Fibroblast of skin of right biceps (primary cell): ENCODE measurements at places on chromosomes 5 and 9.

GRCh38 chr5:3392306-3392939, 203.2 kb upstream of the IRX1 start:
- DNase-seq, result no peak

DNA sequence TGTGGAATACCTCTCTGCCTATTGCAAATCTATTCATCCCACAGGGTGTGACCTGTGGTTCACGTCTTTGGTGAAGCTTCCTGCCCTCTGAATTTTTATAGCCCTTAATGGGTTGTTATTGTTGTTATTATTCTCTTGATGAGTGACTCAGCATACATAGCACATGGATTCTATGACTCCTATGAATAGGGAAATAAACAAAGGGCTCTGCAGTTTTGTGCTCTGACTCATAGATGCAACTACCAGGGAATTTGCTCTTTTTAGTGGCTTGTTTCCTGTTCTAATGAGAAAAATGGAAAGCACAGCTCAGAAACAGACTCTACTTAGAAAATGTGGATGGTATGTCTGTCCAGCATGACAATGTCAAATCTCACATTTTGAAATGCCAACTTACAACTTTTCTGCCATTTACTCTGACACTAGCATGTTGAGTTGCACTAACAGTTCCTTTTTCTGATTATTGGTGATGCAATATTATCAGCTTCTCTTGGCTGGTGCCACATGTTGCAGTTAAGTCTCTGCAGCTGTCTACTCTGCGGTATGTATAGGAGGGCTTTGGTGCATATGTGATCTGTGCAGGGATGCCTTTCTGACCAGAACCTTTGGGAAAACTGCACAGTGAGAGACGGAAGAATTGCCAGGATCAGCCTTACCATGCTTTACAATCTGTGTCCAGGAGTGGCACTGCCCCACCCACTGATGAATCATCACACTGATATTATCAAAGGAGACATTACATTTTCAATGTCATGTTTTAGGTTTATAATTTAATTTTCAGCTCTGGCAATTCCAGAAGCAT, 996.4 kb upstream of the WWC1 start:
- DNase-seq, result peak; percentile 93

DNA sequence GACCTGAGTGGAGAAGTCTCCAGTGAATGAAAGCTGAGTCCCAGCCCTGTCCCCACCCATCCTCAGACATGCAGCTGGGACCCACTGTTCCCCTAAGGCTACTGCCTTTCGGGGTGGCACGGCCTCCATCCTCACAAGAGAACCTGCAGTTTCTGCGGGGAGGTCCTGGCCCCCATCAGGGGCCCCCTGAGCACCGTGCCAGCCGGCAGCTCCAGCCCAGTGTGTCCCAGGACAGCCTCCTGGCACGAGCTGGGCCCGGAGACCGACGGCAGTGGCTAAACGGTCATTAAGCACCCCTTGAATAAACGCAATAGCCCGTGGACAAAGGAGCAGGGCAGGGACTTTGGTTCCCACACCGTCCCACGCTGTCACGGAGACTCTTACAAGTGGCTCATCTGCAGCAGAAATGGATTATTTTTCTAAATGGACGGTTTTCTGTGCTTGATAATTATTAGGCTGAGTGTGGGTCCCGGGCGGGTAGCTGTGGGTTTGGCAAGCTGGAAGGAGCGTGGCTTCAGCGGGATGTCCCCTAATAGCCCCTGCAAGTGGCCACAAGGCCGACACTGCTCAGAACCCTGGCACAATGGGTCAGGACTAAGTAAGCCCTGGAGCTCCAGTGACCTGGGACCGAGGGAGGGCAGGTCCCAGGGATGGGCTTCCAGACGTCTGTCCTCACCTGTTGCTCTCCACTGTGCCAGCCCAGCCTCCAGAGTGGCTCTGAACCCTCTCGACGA, 17.4 kb downstream of the FAM78A start:
- DNase-seq, result no peak

- no peak for DNase-seq
Observed at GRCh38 chr9:107478805-107479204, 10.8 kb downstream of the KLF4 start.

GRCh38 chr5:97657239-97657638, 474.2 kb upstream of the RIOK2 start:
- DNase-seq, result no peak

GRCh38 chr5:143244000-143244736, 159.3 kb downstream of the NR3C1 start:
- peak; percentile 99 for DNase-seq

DNA sequence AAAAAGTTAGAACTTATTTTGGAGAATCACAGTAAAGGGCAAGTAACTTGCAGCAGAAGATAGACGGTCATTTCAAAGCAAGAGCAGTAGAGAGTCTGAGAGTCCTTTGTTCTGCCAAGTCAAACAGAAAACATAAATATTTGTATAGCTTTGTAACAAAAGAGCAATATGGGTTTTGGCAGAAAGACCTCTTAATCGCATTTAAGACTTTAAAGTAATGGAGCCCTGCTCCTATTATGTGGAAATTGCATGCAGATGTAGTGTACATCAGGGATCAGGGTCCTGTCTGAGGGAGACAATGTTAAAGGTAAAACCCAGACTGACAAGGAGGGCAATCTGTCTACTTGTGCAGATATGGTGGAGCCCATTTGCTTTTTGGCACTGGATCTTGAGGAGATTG, 87.2 kb downstream of the PGM5 start:
- DNase-seq, result no peak

DNA sequence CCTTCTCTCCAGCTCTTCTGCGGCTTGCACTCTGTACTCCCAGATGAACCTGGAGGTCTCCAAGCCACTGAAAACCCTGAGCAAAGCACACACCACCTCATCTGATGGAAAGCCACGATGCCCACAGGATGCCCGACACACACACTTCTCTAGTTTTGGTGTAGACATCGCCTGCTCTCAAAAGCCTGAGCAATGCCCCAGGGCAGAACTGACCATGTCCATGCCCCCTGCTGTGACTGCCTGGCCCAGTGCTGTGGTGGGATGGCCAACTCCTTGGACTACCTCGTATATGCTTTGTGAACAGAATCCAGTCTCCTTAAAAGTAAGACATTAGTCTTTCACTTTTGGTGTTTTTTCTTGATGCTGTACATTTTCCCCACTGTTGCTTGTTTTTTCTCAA, 81.2 kb downstream of the SPTLC1 start:
- DNase-seq, result no peak

GRCh38 chr9:70113403-70114022, 69.9 kb downstream of the MAMDC2 start:
- peak; percentile 63 for DNase-seq

GRCh38 chr5:150298701-150299451, 3.8 kb downstream of the ARSI start:
- DNase-seq, result peak; percentile 98

- no peak for DNase-seq
Observed at GRCh38 chr5:101720033-101720432, 576.1 kb downstream of the SLCO4C1 start.

DNA sequence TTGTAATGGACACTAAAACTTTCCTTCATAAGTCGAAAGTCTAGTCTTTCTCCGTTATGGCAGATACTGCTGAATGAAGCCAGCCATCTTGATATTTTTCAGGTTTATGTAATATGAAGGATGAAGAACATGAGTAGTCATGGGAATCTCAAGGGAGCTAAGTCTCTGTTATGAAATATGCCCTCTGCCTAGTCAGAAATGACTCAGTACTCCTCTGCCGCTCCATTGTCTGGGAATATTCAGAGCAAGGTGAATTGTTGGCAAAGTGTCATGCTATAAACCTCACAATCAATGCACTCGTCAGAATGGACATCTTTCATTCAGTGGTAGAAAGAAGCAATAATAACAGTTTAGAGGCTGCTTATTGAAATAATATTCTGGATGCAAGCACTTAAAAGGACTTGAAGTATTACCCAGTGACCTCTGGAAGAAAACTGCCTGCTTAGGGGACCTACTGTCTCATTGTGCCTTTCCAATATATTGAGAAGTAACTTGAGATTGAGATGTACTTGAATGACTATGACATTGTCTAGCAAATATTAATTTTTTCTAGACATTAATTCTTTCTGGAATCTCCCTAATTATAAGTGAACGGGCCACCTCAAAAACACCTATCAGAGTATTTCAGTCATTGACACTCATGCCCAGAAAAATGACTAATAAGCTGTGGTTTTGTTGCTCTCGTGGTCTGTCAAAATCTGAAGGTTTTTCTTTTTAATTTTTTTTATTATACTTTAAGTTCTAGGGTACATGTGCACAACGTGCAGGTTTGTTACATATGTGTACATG, 1011.5 kb upstream of the ACO1 start:
- DNase-seq, result no peak

DNA sequence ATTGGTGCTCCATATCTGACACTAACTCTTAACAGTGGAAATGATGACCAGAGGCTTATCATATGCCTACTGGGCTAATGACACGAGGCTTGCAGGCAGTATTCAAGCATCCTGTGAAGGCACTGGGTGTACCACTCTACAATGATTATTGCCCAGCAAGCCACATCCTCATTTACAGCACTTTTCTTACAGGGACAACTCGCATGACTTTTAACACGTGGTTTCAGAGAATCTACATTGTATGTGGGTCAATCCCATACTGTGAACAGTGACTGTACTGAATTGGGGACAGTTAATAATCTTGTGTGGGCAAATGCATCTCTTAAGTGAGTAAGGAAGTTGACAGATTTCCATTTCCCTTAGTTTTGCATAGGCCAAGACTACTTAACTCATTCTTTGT, 260.0 kb downstream of the TRPM3 start:
- DNase-seq, result no peak

GRCh38 chr5:90949469-90950358, 391.1 kb downstream of the ADGRV1 start:
- no peak for DNase-seq

DNA sequence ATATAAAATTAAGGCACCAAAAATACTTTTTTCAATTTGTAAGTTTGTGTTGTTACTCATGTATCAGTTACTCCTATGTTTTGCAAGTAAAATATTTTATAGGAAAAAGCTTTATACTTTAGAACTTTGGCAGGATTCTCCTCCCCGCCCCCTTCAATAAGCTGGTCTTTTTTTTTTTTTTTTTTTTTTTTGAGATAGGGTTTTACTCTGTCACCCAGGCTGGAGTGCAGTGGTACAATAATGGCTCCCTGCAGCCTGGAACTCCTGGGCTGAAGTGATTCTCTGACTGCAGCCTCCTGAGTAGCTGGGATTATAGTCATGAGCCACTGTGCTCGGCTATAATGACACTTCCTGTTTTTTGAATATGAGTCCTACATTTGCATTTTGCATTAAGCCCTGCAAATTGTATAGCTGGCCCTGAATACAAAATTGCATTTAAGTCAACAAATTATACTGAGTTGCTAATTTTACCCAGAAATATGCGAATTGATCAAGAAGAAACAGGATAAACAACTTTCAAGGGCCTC, 192.9 kb downstream of the PIK3R1 start:
- no peak for DNase-seq

DNA sequence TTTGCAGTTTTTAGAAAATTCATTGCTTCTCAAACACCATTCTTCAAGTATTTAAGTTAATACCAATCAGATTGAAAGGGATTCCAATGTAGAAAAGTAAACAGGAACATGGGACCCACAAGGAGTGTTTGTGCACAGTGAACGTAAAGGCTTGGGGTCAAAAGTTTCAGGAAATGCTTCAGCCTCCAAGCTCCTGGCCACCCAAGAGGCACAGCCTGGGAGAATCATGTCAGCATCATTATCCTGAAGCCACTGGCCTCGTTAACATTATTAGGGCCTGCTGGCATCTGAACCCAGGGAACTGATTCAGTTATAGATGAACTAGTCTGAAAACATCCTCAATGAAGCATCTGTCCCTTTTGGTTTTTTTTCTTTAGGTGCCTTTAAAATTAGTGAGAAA, 122.9 kb downstream of the NXNL2 start:
- DNase-seq, result peak; percentile 75

GRCh38 chr5:66013397-66013796, 87.0 kb downstream of the ERBIN start:
- DNase-seq, result no peak

DNA sequence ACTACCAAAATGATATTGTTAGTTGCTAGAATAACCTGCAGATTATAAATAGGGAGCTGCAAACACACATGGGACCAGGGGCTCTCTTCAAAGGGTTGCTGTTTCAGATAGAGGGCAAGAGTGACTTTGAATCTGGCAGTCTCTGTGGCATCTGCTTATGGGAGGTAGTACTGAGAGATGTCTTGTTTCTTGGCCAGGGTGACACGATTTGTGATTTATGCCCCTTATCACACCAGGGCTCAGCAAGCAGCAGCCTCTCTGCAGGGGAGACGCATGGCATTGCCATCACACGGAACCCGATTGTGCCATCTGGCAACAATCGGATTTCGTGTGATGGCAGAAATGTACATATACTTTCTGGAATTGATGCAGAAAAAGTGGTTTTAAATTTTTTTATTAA, 615.6 kb downstream of the ZNF608 start:
- DNase-seq, result no peak

GRCh38 chr9:96665789-96666188, 10.7 kb upstream of the PRXL2C start:
- DNase-seq, result no peak

- DNase-seq, result peak; percentile 35
Observed at GRCh38 chr9:35760651-35761050, 6.6 kb upstream of the MSMP start.

- DNase-seq, result no peak
Observed at GRCh38 chr5:134547066-134547465, 21.6 kb downstream of the JADE2 start.

GRCh38 chr9:15191378-15191777, 115.6 kb downstream of the TTC39B start:
- no peak for DNase-seq

GRCh38 chr9:77816641-77817341, 168.7 kb upstream of the GNA14 start:
- DNase-seq, result no peak

DNA sequence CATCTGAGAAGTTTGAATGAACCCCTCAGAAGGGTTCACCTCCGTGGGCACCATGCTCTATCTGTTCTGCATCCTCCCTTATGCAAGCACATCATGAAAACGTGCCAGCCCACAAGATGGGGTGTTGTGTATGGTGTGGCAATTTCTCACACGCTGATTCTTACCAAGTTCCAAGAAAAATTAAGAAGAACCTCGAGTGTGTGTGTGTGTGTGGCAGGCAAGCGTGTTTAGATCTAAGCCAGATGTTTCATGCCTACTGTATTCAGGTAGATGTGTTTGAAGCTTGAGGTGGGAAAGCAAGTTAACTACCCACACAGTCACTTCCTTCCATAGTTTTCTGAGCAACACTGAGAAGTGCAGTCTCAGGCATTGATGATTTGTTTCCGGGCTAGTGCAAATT, 77.7 kb upstream of the GNA14 start:
- no peak for DNase-seq

- DNase-seq, result peak; percentile 83
Observed at GRCh38 chr9:124835026-124835557, 18.2 kb upstream of the WDR38 start.

- DNase-seq, result no peak
Observed at GRCh38 chr9:89798547-89799120, 193.8 kb downstream of the GADD45G start.

- DNase-seq, result no peak
Observed at GRCh38 chr5:177189965-177190364, 56.4 kb downstream of the NSD1 start.
